Endodermal cell (in vitro differentiated cells): ENCODE measurements at places on chromosomes 12 and 14.

- DNase-seq = no peak
Measured at GRCh38 chr12:97308576-97309198, 153.9 kb upstream of the RMST start.

DNA sequence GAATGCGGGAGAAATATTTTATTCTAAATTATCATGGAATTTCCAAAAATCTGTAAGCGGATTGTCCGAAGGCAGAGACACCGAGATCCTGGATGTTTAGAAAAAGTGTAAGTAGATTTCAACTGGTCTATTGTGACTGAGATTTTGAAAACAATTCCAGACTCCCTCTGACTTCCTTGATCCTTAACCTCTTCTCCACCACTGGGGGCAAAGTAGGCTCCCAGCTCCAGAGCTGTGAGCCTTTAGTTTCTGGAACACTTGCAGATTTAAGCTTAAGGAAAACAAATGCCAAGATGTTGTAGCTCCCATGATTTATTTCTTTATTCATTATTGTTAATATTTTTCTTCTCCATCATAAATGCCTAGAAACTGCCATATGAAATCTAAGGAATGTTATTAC lies 1320.5 kb upstream of the SEL1L start:
- peak; percentile 57 for DNase-seq

- DNase-seq = no peak
Measured at GRCh38 chr14:37731094-37731493, 135.7 kb downstream of the TTC6 start.

DNA sequence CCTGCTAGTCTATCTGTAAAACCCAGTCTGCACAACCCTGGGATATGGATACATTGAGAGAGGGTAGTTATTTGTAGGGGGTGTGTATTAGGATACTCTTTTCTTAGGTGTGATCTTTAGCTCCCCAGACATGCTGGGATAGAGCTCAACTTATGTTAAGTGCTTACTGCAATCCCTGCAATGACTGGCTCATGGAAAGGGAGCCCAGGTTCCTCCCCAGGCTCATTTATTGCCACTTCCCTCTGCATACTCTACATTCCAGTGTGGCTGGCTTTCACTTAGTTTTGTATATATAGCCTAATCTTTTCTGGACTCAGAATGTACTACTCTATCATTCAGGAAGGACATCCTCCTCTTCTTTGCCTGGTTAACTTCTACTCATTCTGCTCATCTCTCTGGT lies 172.0 kb downstream of the SYT10 start:
- no peak for DNase-seq

GRCh38 chr14:57533214-57533613 lies 39.6 kb upstream of the CCDC198 start:
- DNase-seq = peak; percentile 77

DNA sequence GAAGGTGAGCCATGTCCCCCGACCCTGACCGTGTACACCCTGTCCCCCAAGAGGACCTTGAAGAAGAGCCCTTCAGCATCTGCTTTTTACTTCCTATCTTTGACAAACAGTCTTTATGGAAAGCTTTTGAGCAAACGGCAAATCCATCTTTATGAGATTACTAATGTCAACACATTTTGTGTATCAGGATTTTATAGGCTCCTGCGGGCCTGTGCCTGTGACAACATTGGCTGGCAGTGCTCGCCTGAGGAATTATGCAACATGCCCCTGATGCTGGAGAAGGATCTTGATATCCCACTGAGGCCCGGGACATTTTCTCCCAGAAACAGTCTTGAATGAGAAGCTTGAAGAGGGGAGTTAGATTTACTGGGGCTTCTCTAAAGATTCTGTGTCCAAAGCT lies 416.5 kb downstream of the NRXN3 start:
- no peak for DNase-seq

DNA sequence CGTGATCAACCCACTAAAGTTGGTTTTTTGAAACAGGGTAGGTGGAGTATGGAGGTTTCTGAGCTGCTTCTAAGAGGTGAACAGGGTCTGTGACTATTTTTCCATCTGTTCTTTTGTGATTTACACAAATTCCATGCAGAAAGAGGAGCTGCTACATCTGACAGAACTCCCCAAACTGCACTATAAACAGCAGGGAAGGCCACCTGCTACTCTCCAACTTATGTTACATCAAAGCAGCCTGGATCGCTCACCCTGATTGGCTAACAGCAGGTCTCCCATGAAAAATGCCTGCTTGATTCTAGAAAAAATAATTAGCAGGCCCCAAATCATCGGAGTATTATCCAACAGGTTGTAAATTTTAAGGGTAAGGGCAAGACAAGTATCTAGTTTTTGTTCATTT lies 282.9 kb upstream of the FLRT2 start:
- DNase-seq = no peak
